Fibroblast of lung (primary cell): ENCODE measurements at places on chromosomes 7 and 10.
A peak's percentile ranks its signal among the peaks of the same experiment; 100 is the strongest.

GRCh38 chr10:90779548-90779947 lies 78.3 kb downstream of the HTR7 start:
- peak; percentile 8 for DNase-seq

- no peak for DNase-seq
Observed at GRCh38 chr7:129170441-129171021, 17.9 kb upstream of the SMO start.

DNA sequence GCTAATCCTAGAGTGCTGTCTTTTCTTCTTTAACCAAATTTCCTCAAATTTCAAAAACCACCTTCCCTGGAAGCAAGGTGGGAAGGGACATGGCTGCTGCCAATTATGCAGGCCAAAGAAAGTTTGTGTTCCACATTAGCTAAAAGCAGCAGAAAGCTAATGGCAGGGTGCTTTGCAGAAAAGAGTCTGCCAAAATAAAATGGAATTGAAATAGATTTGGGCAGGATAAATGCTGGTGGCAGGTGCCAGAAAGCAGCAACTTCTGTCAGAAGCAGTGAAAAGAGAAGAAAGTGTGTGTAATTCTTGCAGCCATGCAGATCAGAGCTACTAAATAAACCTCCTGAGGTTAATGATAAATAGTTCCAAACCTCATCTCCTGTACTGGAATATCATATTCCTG lies 275.5 kb downstream of the ABCA13 start:
- DNase-seq = no peak

DNA sequence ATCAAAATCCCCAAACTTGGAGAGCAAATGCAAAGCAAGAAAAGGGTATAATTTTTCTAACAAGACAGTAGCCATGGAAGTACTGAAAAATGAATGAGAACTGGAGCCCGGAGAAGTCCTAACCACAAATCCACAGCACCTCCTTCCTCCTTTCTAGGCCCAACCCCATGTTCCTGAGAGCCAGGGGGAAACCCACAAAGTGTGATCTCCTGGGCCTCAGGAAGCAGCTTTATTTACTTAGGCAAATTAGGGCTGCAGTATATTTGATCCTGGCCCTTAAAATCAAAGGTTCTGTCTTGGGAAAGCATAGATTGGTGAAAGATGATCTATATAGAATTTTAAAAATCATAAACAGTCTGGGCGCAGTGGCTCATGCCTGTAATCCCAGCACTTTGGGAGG lies 103.0 kb downstream of the DOCK4 start:
- peak; percentile 50 for DNase-seq

GRCh38 chr10:116521424-116522290 lies 24.1 kb upstream of the PNLIP start:
- peak; percentile 57 for DNase-seq

GRCh38 chr7:150811-151221 lies 41.6 kb upstream of the FAM20C start:
- peak; percentile 56 for DNase-seq
